ENCODE measurements at places on chromosomes 13 and 19. TPM values are rescaled to one million over a fixed set of nuclear protein-coding genes. Genes with fewer than 3 reads are reported as not detected.

- DNase-seq, result no peak
Measured at GRCh38 chr19:29587518-29587986, 18.5 kb upstream of the POP4 start.

DNA sequence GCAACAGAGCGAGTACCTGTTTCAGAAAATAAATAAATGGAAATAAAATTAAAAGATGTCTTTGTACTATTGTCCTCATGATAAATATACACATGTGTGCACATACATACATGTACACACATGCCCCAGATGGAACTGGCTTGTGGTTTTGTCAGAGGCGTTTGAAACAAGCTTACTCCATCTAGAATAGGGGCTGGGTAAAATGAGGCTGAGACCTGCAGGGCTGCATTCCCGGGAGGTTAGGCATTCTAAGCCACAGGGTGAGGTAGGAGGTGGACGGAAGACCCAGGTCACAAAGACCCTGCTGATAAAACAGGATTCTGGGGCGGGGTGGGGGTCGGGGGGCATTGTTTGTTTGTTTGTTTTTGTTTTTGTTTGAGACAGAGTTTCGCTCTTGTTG is 8.1 kb upstream of the SIN3B start:
- no peak for DNase-seq

The ADGRE1 gene
- polyA plus RNA-seq, result 0.04 TPM

The ZNF844 gene
- polyA plus RNA-seq, result 34.0 TPM

The ZNF573 gene
- polyA plus RNA-seq, result 12.5 TPM

The DCT gene
- polyA plus RNA-seq, result 0.28 TPM
